Activated CD4-positive, alpha-beta T cell treated with anti-CD3 and anti-CD28 coated beads for 36 hours (primary cell): ENCODE measurements at places on chromosomes 6 and 20.

DNA sequence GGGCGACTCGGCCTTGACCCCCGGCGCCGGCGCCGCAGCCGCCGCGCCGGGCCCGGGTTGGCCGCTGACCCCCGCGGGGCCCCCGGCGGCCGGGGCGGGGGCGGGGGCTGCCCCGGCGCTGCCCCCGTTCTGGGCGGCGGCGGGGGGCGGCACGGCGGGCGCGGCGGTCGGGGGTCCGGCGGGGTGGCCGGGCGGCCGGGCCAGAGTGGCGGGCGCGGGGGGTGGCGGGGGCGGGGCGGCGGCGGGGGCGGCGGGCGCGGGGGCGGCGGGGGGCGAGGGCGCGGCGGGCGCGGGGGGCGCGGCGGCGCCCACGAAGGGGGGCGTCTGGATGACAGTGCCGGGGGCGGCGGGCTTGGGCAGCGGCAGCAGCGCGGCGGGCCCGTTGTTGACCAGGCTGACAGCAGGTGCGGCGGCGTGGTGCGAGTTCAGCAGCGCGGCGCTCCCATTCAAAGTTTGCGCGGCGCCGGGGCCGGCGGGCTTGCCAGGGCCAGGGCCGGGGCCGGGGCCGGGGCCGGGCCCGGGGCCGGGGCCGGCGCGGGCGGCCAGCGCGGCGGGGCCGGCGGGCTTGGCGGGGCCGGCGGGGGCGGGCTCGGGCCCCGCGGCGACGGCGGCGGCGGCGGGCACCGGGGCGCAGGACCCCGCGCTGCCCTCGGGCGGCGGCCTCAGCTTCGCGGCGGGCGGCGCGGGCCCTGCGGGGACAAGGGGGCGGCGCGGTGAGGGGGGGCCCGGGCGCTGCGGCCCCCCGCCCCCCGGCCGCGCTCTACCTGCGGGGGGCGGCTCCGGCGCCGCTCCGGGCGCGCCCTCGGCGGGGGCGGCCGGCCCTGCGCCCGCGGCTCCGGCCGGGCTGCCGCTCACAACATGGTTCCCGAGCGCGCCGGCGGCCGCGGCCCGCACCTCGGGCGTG is 659 bp downstream of the TAF4 start:
- peak; percentile 48 for DNase-seq

- DNase-seq = no peak
Observed at GRCh38 chr6:15076565-15076964, 169.3 kb upstream of the JARID2 start.

DNA sequence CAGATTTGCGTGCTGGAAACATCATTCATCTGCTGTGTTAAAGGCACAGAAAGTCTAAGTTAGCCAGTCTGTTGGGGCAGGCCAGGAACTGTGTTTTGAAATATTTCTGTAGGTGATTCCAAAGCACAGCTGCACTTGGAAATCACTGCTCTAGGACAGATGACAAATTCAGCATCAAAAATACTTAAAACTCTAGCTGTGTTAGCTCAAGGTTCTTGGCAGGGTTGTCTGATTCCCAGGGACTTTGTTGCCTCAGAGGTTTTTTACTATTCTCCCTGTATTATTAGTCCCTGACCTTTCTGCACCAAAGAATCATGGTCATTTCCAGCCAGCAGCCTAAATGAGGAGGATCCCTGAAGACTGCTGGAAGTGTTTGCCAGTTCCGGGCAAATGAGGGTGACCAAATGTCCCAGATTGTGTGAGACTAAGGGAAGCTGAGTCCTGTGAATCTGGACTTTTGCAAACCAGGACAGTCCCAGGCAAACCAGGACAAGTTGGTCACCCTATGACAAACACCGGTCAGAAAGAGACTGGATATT is 84.3 kb upstream of the TMEM30A start:
- DNase-seq = no peak

DNA sequence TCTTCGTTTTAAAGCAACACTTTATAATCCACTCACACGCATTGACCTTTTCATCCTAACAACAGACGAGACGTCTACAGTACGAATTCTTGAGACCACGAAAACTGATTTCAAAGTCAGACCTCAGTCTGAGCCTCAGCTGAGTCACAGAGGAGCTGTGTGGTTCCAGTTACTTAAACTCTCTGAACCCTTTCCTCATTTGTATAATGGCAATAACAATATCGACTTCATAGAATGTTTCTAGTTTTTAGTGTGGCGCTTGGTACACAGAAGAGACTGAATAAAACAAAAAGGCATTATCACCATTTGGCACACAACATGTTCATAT is 236.9 kb downstream of the ATXN1 start:
- DNase-seq = peak; percentile 45

DNA sequence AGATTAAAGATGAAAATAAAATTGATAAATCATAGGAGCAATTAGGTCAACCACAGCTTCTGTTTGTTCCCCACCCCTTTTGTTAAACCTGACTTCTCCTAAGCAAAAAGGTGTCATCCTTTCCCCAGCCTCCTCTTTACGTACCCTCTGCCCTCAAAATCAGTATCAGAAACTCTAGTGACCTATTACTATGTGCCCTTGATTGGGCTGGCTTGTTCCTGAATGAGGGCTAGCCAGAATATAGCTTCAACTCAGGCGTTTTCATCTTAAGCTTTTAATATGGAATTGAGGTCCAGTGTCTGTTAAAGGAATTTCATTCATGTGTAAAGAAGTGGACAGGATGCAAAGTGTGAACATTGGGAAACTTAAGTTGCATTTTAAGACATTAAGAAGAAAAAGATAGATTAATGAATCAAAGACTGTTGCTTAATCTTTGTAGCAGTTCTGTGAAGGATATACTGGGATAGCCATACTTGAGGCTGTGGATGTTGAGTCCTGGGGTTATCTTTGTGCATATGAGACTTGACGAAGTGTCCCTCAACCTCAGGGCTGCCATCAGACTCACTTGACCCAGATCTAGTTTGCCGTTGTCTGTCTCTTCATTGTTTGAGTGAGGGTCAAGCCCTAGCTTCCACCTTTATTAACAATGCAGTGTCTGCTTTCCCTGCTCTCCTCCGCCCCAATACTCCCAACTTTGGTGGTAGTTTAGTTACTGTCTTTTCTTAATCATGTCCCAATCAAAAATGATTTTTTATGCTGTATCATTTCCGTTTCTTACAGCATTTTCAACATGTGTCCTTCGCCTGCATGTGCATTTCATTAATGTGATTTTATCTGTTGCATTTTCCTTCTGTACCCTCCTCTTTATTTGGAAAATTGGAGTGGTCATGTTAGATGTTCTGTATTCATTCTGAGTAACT is 1.9 kb downstream of the TBPL1 start:
- no peak for DNase-seq
